Cerebellar nuclear complex (tissue), 1 donor: ENCODE measurements at places on chromosomes 3 and 15.

DNA sequence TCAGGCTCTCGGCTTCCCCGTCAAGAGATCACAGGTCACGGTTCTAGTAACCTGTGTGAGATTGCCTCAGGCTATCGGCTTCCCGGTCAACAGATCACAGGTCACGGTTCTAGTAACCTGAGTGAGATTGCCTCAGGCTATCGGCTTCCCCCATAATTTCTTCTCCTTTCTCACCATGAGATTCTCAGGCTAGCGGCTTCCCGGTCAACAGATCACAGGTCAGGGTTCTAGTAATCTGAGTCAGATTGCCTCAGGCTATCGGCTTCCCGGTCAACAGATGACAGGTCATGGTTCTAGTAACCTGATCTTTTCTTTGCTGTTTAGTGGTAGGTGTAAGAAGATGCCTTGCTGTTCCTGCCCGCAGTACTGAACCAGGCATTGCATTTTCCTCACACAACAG, 418.2 kb upstream of the ZNF717 start:
- DNase-seq, result no peak

GRCh38 chr15:62316413-62317060, 151.5 kb upstream of the C2CD4B start:
- DNase-seq, result no peak

DNA sequence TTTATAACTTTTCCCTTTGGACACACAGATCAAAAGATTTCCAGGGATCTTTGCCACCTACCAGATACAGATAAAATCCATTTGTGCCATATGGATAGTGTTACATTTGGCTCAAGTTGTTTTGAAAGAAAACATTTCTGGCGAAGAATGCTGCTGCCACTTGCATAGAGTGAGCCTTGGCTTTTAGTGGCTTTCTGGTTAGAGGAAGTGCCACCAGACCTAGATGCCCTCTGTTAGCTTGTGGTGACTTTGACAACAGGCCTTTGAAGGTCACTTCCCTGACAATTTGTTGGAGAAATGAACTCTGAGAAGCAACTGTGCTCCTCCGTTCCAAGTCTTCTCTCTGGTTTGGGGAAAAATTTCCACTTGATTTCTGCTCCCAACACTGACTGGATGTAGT, 158.0 kb downstream of the CHST2 start:
- DNase-seq, result no peak

DNA sequence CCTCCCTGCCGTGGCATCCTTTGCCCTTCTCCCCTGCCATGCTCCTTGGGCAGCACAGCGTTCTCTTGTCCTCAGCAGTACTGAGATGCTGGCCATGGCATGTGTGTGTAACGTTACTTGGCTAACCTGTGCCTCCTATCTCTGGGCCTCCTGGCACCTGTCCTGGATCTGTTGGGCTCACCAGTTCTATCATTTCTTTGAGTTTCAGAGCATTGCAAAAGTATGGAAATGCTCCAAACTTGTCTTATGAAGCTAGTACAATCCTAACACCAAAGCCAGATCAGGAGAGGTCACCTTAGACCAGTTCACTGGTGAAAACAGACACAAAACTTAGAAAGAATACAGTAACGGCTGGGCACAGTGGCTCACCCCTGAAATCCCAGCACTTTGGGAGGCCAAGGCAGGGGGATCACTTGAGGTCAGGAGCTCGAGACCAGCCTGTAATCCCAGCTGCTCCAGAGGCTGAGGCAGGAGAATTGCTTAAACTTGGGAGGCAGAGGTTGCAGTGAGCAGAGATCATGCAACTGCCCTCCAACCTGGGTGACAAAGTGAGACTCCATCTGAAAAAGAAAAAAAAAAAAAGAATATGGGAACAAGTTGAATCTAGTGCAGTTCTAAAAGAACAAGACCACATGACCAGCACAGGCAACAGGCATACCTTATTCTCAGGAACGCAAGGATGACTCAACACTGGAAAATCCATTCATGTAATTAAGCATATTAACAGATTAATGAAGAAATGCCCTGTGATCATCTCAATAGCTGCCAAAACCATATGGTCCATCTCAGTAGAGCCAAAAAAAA, 62.4 kb upstream of the TRPM1 start:
- DNase-seq, result no peak

GRCh38 chr3:170699158-170700053, 113.5 kb upstream of the SLC7A14 start:
- no peak for DNase-seq

DNA sequence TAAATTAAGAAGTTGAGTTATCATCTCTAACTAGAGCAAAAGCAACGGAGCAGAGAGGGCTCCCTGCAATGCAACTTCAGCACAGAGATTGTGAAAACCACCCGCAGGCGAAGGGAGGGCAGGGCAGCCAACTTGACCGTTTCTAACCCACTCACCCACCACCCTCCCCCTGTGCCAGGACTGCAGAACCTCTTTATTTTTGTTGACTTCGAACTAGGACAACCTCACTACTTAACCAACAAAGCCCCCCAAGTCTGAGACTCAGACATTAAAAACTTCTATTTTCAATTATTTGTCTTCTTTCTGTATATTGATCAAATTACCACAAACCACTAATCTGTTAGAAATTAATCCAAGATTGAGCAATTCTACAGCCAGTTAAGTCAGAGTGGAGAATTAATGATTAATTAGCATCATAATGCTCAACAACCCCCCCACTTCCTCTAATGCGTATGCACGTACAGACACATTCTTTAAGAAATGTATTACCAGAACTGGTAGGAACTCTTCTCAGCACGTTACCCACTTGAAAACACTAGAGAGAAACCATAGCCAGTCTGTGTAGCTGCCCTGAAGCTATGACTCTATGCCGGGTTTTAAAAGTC, 2.0 kb downstream of the MGLL start:
- no peak for DNase-seq

DNA sequence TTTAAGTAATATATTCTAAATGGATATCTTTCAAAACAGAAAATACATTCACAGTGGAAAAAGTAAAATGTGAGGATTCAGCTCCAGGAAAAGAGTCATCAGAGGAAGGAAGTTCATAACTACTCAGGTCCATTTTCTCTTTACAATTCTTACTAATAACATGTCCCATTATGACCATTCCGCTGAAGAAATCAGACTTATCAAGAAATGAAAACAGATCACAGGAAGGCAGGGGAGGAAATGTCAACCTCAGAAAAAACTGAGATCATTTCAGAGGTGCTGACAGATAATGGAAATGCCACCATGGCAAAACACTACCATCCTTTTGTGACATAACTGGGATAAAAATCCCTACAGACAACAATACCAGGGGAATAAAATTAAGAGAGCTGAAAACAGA, 139.5 kb downstream of the MAGI1 start:
- DNase-seq, result no peak

DNA sequence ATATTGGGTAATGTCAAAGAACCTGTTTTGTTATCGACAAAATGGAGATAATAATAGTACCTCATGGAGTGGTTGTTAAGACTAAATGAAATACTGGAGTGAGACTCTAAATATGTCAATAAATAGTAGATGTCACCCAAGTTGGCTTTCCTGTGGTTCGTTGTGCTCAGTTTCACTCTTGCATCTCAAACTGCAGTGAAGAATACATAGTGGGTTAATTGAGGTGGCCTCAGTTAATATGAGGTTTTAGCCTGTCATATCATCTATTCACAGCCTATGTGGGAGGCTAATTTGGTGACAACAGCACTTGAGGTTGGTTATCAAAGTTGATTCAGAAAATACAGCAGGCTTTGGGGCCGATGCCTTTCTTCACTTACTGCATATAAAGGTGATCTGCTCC, 485.5 kb upstream of the SUCLG2 start:
- no peak for DNase-seq

DNA sequence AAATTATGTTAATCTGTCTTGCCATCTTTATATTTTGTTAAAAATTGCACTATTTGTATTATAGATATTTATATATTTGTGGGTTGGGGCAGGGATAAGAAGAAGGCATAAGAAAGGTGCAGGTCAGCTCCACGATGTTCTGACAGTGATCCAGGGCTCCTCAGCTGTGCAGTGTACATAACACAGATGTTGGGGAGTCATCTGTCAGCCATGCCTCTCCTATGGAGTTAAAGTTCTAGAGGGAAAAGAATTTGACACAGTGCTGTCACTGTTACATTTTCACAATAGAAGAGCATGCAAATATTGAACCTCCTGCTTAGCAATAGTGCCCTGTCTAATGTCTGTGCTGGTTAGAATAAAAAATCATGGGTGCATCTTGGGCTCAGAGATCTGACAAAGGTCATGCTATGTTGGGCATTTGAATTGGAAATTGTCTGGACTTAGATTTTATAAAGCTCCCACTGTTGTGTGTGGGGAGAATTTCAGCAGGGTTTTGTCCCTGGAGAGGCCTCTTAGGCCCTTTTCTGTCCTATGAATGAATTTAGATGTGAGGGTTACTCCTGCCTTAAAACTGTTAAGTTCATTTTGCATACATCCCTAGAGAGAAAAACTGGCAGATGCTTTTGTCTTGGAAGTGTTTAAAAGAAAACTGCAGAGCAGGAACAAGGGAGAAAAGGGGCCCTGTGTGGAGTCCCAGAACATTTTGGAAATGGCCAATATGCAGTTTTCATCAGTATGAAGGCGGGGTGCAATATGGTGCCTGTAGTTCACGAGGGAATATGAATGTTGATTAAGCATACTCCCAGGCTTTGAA, 20.4 kb downstream of the CDIN1 start:
- no peak for DNase-seq

DNA sequence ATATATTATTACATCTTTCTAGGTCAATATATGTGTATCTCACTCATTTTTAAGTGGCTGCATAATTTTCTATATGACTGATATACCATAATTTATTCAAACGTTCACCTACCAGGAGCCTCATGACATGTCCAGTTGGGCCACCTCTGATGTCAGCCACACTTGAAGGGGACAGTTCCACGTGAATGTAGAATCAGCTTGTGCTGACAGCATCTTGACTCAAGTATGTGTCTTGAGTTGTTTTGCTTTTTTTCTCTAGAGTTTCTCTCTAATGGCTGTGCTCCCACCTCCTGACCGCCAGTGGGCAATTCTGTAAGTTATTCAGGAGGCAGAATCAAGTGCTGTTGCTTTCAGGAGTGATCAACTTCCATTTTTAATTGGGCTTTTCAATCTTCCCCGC, 237.9 kb downstream of the NFKBIZ start:
- no peak for DNase-seq

DNA sequence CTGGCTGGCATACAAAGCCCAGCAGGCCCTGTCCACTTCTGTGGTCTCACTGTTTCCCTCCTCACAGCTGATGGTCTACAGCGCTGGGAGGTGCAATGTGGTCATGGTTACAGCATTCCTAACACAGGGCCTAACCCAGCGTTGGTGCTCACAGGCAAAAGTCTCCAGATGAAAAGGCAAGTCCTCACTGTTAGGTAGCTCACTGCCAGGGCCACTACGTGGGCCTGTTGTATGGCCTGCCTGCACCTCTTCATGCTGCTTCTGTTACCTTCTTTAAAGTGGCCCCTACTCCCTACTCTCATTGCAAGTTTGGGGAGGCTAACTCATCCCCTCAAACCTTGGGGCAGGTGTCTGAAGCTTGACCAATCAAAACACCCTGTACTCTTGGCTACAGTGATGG, 31.3 kb downstream of the CCDC13 start:
- DNase-seq, result no peak

GRCh38 chr3:169028716-169029115, 634.8 kb downstream of the MECOM start:
- DNase-seq, result no peak

- DNase-seq, result no peak
These were observed 149.9 kb downstream of the IGSF11 start for GRCh38 chr3:118884748-118885206.

DNA sequence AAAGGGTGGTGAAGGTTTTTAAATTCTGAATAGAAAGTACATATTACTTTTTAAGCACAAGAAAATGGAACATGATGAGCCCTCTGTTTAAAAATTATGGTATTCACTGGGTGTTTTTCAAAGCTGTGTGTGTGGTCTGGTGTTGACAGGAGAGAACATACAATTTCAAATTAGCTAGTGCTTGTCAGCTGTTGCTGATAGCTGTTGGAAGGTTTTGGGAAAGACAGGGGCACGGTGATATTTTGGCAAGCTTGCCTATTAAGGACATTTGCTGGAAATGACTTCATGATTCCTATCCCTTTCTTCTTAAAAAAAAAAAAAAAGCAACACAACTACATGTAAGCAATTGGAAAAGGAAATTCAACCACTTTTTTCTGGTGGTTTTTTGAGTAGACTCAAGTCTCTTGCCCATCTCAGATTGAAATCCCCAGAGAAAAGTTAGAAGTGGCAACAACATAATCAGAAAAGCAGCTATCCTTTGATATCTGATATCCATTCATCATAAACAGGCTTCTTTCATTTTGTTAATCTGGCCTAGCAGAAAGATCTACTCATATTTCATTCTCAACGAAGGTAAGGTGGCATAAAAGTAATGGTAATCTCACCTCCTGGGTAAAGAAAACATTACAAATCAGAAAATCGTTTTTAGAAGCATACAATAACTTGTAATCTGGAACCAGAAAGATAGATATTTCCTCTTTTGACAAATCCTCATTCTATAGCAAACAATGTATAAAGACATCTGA, 130.0 kb downstream of the RBMS3 start:
- DNase-seq, result no peak
